Activated CD4-positive, alpha-beta memory T cell treated with anti-CD3 and anti-CD28 coated beads, Interleukin-2, amount 10 ng/mL, durations not matched to agents 7 days and 5 days (primary cell): ENCODE measurements at places on chromosomes 1 and 21. TPM values are rescaled to one million over a fixed set of nuclear protein-coding genes. Genes with fewer than 3 reads are reported as not detected.

DNA sequence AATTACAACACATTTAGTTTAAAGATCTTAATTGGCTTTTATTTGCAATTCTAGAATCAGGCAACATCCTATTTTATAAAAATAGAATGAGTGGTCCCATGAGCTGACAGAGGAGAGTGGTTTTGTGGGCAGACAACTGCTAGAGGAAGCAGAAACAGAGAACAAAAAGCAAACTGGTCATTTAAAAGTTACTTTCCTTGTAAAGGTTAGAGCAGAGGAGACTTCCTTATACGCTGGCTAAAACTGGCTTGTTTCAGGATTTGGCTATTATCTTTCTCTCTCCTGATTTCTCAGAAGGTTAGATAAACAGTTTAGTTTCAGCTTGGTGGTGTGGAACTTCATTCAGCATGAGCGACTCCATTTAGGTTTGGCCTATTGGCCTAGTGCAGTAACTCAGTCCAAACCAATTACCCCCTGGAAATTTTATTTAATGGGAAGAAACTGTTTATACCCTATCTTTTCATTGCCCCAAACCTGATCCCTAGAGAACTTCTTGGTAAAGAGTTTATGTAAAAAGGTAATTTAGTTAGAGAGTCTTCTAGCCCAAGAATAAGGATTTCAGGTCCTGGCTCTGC lies 32.2 kb upstream of the IL20 start:
- H3K4me1 ChIP-seq, result peaks cover 45% of the 10 kb centered on the region
- no peak overlapping the region for H3K4me3 ChIP-seq
- DNase-seq, result no peak
- peaks cover 42% of the 10 kb centered on the region for H3K27me3 ChIP-seq
- no peaks in the 10 kb centered on the region for H3K36me3 ChIP-seq

- H3K36me3 ChIP-seq, result no peaks in the 10 kb centered on the region
- H3K27ac ChIP-seq, result no peak overlapping the region
- H3K4me3 ChIP-seq, result no peak overlapping the region
- peaks cover 8% of the 10 kb centered on the region for H3K27me3 ChIP-seq
- H3K4me1 ChIP-seq, result no peaks in the 10 kb centered on the region
Observed at GRCh38 chr1:33524586-33524985, 52.1 kb downstream of the ZSCAN20 start.

GRCh38 chr1:75174031-75174760 lies 40.0 kb downstream of the LHX8 start:
- no peak for DNase-seq
- H3K27me3 ChIP-seq, result no peaks in the 10 kb centered on the region
- no peaks in the 10 kb centered on the region for H3K36me3 ChIP-seq
- no peaks in the 10 kb centered on the region for H3K4me1 ChIP-seq
- no peak overlapping the region for H3K4me3 ChIP-seq

DNA sequence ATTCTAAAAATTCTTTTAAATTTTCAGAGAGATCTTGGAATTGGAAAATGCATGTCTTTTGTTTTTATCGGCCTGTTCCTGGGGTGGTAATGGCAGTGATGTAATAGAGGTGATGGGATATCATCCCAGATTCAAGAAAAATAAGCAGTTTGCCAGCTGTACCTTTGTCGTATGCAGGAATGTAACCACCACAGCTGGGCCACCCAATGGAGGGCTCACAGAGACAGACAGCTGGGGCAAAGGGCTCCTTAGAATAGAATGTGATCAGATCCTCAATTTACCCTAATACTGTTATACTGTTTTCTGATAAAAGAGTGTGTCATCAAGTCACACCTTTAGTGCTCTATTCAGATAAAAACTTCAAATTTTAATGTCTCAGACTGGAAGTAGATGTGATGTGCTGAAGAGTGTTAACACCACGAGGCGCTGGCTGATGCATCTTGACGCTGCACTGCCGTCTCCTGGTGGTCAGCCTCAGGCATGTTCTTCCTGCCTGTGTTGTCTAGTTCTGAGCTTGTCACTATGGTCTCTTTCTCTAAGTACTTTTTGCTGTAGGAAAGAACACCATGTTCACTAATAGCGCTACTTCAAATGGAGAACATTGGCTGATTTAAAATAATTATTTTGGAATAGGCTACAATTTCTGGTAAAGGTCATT lies 78.8 kb downstream of the C1orf21 start:
- H3K36me3 ChIP-seq, result no peaks in the 10 kb centered on the region
- no peak overlapping the region for H3K27ac ChIP-seq
- no peak overlapping the region for H3K4me3 ChIP-seq
- no peaks in the 10 kb centered on the region for H3K4me1 ChIP-seq

DNA sequence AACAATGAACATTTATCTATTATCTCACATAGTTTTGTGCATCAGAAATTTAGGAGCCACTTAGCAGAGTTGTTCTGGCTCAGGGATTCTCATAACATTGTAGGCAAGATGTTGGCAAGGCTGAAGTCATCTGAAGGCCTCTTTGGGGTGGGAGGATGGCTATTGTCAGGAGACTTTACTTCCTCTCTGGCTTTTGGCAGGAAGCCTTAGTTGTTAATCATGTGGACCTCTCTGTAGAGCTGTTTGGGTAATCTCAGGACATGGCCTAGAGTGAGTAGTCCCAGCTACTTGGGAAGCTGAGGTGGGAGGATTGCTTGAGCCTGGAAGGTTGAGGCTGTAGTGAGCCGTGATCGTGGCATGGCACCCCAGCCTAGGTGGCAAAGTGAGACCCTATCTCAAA lies 40.2 kb downstream of the RASAL2 start:
- no peaks in the 10 kb centered on the region for H3K36me3 ChIP-seq
- no peak overlapping the region for H3K4me3 ChIP-seq
- H3K27ac ChIP-seq, result no peak overlapping the region
- H3K4me1 ChIP-seq, result no peaks in the 10 kb centered on the region
- DNase-seq, result no peak

DNA sequence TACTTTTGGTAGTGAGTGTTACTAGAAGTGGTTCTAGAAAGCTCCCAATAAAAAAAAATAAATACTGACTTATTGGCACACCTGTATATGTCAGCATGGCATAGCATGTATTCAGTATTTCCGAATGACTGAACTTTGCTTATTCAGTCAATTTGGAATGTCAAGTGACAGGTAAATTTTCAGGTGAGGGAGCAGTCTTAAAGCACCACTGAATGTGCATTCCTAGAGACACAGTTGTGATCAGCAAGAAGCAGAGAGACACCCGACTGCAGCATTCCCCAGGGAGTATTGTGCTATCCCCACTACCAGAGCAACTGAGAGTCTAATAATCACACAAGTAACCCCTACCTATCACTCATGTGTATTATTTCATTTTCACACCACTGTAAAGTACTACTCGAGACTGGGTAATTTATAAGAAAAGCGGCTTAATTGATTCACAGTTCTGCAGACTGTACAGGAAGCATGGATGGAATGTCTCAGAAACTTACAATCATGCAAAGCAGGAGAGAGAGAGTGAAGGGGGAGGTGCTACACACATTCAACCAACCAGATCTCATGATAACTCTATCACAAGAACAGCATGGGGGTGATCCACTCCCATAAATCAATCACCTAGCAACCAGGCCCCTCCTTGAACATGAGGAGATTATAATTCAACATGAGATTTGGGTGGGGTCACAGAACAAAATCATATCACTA lies 201.5 kb downstream of the TBX15 start:
- no peak for DNase-seq
- no peak overlapping the region for H3K27ac ChIP-seq
- H3K36me3 ChIP-seq, result no peaks in the 10 kb centered on the region
- no peaks in the 10 kb centered on the region for H3K27me3 ChIP-seq
- H3K4me1 ChIP-seq, result no peaks in the 10 kb centered on the region

TRIM46 gene
- total RNA-seq, result 17.8 TPM

OLFML3 gene
- total RNA-seq, result 0.20 TPM

ERG gene
- total RNA-seq, result not detected
